ENCODE measurements at places on chromosomes 16 and 17.

DNA sequence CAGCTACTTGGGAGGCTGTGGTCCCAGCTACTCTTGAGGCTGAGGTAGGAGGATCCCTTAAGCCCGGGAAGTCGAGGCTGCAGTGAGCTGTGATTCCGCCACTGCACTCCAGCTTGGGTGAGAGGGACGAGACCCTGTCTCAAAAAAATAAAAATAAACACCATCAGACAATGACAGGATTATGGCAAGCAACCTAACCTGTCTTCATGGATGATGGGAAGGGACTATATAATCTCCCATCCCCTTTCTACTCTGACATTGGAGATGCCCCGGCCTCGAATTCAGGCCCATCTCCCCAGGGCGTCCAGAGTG, 893 bp downstream of the TRIM25 start:
- DNase-seq, result no peak

DNA sequence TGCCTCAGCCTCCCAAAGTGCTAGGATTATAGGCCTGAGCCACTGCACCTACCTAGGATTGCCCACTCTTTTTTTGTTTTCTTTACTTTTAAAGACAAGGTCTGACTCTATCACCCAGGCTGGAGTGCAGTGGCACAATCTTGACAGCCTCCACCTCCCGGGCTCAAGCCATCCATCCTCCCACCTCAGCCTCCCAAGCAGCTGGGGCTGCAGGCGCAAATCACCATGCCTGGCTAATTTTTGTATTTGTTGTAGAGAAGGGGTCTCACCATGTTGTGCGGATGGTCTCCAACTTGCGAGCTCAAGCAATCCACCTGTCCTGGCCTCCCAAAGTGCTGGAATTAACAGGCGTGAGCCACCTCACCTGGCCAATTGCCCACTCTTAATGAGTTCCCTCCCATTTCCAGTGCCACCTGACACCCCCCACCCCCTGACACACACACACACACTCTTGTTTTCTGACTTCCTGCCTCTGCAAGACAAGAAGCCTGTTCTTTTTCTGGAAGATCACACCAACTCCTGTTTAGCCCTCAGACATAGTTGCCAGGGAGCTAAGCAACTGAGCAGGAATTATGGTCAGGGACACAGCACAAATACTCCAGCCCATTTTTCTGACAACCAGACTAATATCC, 2.6 kb downstream of the OVCA2 start:
- no peak for DNase-seq

GRCh38 chr17:79028496-79029326, 4.7 kb downstream of the C1QTNF1 start:
- DNase-seq, result no peak

DNA sequence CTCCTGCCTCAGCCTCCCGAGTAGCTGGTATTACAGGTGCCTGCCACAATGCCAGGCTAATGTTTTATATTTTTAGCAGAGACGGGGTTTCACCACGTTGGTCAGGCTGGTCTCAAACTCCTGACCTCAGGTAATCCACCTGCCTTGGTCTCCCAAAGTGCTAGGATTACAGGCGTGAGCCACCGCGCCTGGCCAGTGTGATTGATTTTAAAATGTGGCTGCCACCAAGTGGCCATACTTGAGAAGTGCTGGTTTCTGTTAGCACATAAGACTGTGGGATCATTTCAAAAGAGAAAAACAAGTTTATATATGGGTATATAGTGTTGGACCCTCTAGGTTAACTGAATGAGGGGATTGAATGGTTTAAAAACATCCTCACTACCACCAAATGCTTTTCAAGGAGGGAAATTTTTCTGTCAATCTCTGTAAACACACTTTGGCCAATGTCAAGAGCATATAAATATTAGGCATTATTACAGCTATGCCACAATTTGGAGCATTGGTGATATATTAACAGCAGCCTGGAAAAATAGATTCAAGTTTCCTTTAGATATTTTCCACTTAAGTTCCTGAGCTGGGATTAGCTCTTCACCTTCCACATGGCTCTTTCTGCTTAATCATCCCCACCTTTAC, 13.5 kb upstream of the DHRS13 start:
- DNase-seq, result no peak

GRCh38 chr17:20852239-20852989, 190.4 kb downstream of the USP22 start:
- DNase-seq, result no peak

DNA sequence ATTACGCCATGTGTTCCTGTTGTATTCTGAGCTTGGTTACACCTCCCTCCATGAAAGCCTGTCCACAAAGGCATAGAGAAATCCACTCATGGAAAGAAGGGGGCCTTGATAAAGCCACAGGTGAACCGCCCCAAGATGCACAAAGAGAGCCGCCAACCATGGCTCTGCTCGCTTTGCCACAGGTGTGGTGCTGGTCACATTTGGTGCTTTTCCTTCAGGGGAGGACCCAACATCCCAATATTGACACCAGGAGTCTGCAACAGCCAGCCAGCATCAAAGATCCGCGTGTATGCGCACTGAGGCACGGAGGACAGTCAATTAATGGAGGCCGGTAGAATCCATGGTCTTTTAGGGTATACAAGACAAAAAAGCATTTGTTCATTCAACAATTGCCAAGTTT, 7.3 kb downstream of the ABCA3 start:
- DNase-seq, result no peak

- DNase-seq, result peak; percentile 24
Observed at GRCh38 chr16:77794586-77794985, 6.2 kb downstream of the VAT1L start.

- DNase-seq, result no peak
Observed at GRCh38 chr16:56481468-56482122, 30.2 kb downstream of the OGFOD1 start.

DNA sequence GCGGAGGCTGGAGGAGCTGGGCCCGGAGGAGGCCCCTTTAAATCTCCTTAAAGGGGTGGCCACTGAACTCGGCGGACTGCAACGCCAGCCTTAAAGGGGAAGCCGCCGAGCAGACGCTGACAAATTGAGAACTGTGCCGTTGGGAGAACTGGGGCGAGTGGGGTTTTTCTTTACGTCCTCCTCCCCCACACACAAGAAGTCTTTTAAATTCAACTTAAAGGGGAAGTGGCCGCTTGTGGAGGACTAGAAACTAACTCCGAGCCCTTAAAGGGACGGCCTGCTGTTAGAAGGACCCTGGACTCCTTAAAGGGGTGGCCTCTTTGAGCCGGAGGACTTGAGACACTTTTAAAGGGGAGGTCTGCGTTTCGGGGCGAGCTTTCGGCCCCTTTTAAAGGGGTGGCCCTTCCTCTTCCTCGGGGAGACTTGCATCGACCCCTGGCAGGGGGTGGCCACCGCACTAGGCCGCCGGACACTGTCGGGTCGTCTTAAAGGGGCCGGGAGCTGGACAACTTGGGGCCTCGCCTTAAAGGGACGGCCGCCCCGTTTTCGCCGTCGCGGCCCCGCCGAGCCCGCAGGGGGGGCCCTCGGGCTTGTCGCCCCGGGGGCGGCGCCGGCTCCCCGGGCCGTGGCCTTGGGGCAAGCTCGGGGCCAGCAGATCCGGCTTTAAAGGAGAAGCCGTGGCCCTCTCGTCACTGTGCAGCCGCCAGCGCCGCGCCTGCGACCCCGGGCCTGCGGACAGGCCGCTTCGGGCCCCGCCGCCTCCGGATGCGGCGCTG, 688 bp downstream of the FBRS start:
- peak; percentile 75 for DNase-seq

DNA sequence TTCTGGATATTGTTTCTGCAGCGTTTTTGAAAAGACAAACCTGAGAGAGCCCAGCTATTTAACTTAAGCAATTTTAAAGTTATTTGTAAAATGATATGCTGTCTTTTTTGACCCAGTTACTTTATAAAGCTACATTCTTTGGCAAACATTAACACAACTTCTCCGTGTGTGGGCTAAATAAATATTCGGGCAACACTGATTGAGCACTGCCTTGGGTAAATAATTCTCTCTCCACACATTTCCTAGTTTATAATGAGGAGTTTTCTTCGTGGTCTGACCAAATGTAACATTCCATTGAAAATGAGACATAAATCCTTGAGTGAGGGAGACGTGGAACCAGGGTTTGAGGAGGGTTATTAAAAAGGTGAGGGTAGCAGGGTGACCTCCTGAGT, 142.8 kb downstream of the WWOX start:
- DNase-seq, result no peak

DNA sequence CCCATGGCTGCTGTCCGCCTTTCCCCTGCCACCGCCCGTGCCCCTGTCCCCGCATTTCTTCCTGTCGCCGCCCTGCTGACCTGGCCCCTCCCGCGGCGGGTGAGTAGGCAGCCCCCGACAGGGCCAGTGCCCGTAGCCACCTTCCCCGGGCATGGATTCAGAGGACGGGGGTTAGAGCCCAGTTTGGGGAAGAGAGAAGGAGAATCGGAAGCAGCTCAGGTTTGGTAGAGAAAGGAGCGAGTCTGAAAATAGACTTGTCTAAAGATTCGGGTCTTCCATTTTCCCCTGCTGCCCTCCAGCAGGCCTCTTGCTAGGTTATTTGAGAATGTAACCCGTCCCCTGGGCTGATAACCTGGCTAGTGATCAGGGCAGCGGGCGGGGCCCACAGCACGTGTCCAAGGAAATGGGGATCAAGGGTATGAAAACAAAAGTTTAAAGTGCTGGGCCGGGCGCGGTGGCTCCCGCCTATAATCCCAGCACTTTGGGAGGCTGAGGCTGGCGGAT, 7.9 kb upstream of the CLDN9 start:
- DNase-seq, result peak; percentile 66

- no peak for DNase-seq
Observed at GRCh38 chr16:50940275-50940854, 198.5 kb downstream of the CYLD start.

GRCh38 chr17:78240839-78241238, 9.4 kb downstream of the TMEM235 start:
- DNase-seq, result no peak

GRCh38 chr17:62807812-62808575, at the start of gene MARCHF10:
MARCHF10 (minus strand) TSS chr17:62808314; CDS start chr17:62801735, 6,579 bp downstream.
- DNase-seq, result no peak

DNA sequence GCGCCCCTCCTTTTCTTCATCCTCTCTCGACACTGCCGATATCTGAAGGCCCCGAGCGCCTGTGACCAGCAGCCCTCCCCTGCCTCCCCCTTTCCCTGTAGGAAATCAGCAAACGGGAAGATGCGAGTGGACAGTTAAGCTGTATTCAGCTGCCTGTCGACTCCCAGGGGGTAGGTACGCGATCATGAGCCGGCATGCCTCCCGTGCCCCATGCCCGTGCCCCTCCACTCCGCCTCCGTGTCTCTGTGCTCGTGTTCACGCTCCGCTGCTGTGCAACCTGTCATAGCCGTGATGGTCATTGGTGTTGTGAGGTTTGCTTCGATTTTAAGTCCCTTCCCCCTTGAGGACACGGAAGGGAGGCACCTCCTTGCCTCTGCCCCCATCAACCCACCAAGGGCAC, 34.4 kb downstream of the CACNA1G start:
- DNase-seq, result no peak

GRCh38 chr16:27618606-27619327, 68.8 kb downstream of the KATNIP start:
- no peak for DNase-seq

GRCh38 chr16:71436473-71436872, 5.4 kb downstream of the TLE7 start:
- no peak for DNase-seq

GRCh38 chr17:78789149-78789662, 7.1 kb upstream of the CYTH1 start:
- DNase-seq, result no peak

DNA sequence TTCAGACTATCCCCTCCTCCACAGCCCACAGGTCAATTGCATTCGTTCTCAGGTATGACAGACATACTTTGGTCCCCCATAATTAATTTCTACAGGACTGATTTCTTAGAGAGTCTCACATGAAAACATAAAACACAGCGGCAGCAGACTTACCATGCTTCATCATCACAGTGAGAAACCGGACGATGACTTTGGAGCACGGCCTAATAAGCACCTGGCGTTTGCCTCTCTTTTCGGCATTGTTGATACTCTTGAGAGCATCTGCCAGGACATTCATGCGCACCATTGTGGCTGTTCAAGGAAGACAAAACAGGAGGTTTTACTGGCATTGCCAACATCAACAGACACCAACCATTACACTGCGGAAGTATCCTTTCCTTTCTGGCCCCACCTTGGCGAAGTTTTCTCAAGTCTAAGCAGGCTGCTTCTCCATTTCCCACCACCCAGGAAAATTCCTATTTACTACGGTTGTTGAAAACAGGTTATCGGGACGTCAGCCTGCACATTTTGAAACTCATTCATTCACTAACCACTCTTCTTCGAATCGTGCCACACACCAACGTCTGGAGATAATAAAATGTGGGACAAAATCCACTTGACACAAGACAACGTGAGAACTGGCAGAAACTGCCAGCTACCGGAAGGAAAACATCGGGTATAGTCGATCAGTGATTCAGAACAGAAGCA, 1.2 kb downstream of the RPS15A start:
- no peak for DNase-seq

- DNase-seq, result no peak
Observed at GRCh38 chr17:80263253-80264204, 2.9 kb downstream of the RNF213 start.
